Stimulated activated CD4-positive, alpha-beta T cell treated with anti-CD3 and anti-CD28 coated beads, Interleukin-12 subunit alpha, Interleukin-12 subunit beta, amount 100 ng/mL, for 24 hours (primary cell): ENCODE measurements at places on chromosomes 7 and 10.
A peak's percentile ranks its signal among the peaks of the same experiment; 100 is the strongest.

GRCh38 chr10:82826132-82826531, 951.1 kb downstream of the NRG3 start:
- DNase-seq: no peak

GRCh38 chr7:55235115-55235514, 130.0 kb upstream of the LANCL2 start:
- DNase-seq: no peak

- DNase-seq: no peak
Measured at GRCh38 chr10:92844746-92845145, 3.6 kb upstream of the EXOC6 start.

GRCh38 chr10:35600193-35600592, 4.9 kb upstream of the GJD4 start:
- DNase-seq: no peak

DNA sequence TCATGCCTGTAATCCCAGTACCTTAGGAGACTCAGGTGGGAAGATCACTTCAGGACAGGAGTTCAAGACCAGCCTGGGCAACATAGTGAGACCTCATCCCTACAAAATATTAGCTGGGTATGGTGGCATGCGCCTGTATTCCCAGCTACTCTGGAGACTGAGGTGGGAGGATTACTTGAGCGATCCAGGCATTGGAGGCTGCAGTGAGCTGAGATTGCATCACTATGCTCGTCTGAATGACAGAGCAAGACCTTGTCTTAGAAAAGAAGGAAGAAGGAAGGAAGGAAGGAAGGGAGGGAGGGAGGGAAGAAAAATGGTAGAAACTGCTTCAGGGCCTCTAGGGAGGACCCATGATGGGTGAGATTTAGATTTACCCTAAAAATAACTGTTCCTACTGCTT, 112.3 kb downstream of the SPDYE5 start:
- DNase-seq: no peak

DNA sequence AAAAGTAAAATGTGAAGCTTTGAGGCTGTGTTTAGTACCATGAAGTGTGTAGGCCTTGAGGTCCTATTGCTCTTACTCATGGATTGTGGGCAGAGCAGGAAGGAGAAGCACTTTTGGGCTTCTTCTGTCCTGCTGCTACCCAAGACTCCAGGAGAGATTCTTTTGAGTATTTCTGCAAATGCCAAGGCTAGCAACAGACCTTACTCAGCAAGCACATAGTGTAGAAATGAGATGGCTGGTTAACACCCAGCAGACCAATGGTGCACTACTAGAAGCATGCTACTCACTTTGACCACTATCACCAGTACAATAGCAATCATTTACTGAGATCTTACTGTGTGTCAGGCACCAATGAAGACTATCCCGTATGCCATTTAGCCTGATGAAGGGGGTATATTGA, 3.2 kb downstream of the PLPP4 start:
- DNase-seq: no peak

DNA sequence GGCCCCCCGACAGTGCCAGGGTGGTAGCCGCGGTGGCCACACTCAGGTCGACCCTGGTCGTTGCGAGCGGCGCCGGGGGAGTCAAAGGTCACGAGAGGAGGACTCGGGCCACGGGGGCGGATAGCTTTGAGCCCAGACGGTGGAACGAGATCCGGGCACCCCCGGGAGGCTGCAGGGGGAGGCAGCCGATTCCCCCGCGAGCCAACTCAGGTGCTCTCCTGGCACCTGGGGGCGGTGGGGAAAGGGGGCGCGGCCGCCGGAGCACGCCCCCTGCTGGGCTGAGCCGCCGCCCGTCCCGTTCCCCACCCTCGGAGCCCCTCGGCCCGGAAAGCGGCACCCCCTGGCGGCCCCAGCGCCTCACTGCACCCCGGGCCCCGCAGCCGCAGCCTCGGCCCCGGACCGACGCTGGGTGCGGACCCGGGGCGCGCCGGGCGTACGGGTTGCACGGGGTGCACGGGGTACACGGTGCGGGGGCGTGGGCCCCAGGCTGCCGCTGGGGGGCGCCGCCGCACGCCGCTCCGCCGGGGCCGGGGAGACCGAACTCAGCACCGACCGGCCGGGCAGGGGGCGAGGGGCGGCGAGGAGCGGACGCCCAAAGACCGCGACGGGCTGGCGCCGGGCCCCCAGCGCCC, 521 bp upstream of the NYAP1 start:
- DNase-seq: peak; percentile 77

GRCh38 chr10:69348816-69349541, 67.7 kb downstream of the TACR2 start:
- no peak for DNase-seq

DNA sequence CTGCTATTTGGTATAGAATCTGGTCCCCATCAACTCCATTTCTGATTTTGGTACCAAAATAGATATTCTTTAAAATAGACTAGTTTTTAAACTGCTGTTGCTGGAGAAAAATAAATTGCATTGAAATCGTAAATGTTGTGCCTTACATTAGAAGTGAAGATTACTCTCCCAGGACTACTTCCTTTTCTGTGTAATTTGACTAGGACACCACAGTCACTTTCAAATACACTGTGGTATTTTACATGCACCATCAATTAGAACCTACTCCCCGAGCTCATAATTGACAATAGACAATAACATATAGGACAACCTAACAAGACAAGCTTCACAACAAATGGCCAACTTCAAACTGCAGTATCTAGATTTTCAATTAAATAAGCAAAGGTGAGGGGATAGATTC, 211.5 kb downstream of the DGKB start:
- DNase-seq: no peak

GRCh38 chr7:19369806-19370205, 224.6 kb upstream of the FERD3L start:
- DNase-seq: no peak

DNA sequence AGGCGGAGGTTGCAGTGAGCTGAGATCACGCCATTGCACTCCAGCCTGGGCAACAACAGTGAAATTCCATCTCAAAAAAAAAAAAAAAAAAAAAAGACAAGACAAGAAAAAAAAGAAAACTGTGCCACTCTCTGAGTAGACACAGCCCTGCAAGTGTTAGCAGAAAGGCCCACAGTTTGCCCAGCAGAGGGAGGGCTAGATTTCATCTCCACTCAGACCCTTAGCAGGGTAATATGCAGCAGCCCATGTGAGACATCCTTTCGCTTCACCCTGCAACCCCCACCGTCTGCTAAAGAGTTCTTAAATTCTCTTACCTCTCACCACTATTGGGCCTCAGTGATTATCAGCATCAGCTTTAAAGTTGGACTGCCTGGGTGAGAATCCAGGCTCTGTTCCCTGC, 38.2 kb downstream of the CTNNA3 start:
- DNase-seq: no peak

- peak; percentile 37 for DNase-seq
Measured at GRCh38 chr7:26293569-26294308, 2.1 kb downstream of the SNX10 start.

GRCh38 chr7:37364856-37365255, 83.8 kb downstream of the ELMO1 start:
- DNase-seq: no peak

DNA sequence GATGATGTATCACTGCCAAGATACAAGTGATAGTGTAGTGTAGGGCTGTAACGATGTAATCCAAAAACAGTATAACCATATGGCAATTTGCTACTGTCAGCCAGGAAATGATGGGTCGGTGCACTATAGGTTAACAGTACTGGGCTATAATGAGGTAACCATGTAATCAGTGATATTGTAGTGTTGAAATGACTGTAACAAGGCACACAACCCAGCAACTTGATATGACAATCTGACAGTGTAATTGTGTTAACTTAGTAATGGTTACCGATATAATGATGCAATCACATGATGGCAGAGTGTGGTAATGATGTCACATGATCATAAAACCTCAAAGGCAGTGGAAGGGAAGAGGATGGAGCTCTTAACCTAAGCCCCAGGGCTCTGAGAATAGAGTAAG, 73.8 kb upstream of the SLF2 start:
- no peak for DNase-seq

- no peak for DNase-seq
Measured at GRCh38 chr10:52635651-52636050, 136.9 kb downstream of the MBL2 start.

DNA sequence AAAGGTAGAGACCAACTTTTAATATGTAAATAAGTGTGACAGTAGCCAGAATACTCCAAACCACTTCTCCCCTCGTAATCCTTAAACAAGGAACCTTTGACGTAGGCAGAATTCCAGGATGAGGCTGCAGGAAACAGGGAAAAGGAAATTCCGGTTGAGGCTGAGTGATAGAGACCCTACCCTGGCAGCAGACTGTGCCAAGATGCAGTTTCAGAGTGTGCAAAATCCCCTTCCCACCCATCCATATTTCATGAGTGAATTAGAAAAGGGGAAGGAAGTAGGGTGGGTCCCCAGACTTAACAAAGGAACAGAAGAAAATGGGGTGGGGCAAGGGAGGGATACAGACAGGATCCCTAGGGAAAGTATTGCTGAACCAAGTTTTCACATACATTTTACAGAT, 143.0 kb downstream of the RAPGEF5 start:
- no peak for DNase-seq

DNA sequence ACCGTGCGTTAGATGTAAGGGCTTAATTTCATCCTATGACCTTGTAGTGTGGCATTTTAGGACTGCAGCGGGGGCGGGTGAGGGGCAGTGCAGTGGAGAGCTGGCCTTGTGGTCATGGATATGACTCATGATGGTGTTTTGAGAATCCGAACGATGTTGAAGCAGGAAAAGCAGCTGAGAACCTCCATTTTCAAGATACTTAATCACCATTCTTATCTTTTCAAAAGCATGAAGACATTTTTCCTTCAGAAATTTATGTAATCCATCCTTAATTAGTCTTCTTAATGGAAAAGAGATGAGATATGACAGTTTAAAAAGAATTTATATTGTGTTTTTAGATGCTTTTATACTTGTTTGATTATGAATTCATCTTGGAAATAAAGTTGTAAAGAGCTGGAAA, 9.6 kb downstream of the ATP5F1C start:
- DNase-seq: no peak

GRCh38 chr10:22618078-22618785, 96.1 kb downstream of the PIP4K2A start:
- DNase-seq: no peak

DNA sequence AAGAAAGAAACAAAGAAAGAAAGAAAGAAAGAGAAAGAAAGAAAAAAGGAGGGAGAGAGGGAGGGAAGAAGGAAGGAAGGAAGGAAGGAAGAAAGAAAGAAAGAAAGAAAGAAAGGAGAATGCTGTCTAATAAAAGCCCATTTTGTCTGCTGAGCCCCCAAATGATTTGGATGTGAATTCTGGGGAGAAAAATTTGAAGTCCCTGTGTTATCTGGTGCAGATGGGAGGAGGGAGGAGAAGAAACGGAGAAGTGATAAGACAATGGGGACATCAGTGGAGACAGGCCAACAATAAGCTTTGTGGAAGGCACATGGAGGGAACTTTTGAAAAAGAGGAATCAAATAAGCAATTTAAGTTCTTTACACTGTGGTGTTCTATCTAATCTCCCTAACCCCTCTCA, 24.6 kb upstream of the TMEM273 start:
- no peak for DNase-seq

GRCh38 chr10:120600871-120601649, 144.0 kb downstream of the PLPP4 start:
- no peak for DNase-seq

GRCh38 chr7:117385363-117386109, 41.8 kb downstream of the ASZ1 start:
- no peak for DNase-seq

GRCh38 chr7:85890244-85890811, 703.5 kb upstream of the SEMA3D start:
- DNase-seq: no peak

- DNase-seq: no peak
Measured at GRCh38 chr10:63318491-63318890, 147.3 kb downstream of the JMJD1C start.

GRCh38 chr10:10977978-10978377, 39.7 kb upstream of the CELF2 start:
- no peak for DNase-seq

GRCh38 chr10:59078978-59079377, 97.5 kb upstream of the PHYHIPL start:
- DNase-seq: no peak

DNA sequence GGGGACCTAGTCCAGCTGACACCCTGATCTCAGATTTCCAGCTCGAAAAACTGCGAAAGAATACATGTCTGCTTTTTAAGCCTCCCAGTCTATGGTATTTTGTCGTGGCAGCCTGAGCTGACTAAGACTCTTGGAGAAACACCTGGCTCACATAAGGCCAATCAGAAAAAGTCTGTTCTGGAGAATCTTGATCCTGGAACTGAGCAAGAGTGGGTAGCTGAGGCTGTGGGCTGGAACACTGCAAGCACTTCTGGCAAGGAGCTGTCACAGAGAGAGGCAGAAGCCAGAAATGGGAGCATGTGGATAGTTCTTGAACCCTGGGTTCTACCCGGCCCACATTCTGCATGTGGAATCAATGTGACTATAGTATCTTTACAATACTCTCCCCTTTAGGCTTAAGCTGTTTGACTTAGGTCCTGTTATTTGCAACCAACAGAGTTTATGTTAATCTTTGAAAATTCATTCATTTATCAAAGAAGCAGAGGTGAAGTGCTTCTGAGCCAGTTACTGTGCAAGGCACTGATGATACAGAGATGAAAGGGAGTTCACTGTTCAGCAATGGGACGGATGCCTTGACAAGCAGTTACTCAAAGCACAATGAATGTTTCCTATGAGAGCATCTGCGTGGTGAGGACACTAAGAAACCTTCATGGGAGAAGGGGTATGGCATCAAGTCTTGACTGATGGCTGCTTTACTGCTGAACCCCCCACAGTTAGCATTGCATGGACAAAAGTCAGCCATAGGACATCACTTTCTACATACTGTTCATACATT, 4.4 kb upstream of the C10orf90 start:
- no peak for DNase-seq

- DNase-seq: no peak
Measured at GRCh38 chr10:102519246-102519825, 15.6 kb downstream of the SUFU start.

DNA sequence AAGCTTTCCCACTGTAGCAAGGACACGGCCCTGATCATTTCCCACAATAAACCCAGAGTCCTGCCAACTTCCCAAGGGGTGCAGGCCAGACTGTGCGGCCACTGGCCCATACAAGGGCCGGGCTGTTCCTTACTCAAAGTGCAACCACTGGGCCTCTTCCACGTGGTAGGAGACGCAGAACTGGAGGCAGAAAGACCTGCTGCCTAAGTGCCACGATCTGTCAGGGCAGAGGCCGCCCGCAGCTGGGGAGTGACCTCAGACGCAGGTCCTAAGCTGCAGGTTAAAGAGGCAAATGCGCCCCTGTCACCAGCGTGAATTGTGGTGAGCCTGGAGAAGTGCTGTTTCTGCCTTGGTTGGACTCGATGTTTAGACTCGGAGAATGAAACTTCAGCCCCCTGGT, 26.2 kb downstream of the GPER1 start:
- no peak for DNase-seq
